ENCODE measurements at places on chromosomes 11 and 22. TPM values are rescaled to one million over a fixed set of nuclear protein-coding genes. Genes with fewer than 3 reads are reported as not detected.
A peak's percentile ranks its signal among the peaks of the same experiment; 100 is the strongest.

CYTH4 gene
- 10.5 TPM for total RNA-seq

SCGB1C1 gene
- not detected for total RNA-seq

CNIH2 gene
- total RNA-seq: 0.48 TPM

TSGA10IP gene
- not detected for total RNA-seq

MB gene
- 0.48 TPM for total RNA-seq

GRCh38 chr11:64344787-64345186, 4.8 kb downstream of the CCDC88B start:
- DNase-seq: no peak

GRCh38 chr11:92264350-92264749, 39.7 kb downstream of the FAT3 start:
- DNase-seq: no peak

DNA sequence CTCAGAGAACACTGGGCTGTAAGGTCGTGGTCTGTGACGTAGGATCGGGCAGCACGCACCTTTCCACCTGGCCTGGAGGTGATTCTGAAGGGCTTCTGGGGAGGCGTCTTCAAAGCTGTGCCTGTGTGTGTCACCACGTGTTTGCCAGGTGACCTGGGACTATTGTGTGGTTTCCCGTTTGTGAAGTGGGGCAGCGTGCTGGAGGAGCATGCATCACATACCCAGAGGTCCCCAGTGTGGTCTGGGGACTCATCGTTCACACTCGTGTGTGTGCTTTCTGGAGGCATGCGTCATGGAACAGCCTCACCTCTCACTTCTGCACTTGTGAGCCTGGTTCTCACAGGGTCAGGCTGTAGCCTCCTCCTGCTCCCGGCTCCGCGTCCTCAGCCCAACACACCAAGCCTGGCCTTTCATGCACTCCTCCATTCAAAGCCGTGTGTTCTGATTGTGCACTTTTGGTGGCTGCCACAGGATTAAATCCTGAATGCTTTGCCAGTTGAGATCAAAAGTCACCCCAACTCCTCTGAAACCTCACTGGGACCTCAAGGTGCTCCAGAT, 106.3 kb downstream of the KCNQ1OT1 start:
- peak; percentile 13 for DNase-seq

GRCh38 chr22:39658367-39658766, 87.8 kb downstream of the CACNA1I start:
- no peak for DNase-seq

GRCh38 chr22:38189104-38189503, 7.5 kb upstream of the PLA2G6 start:
- no peak for DNase-seq

GRCh38 chr11:59267736-59268475, 55.2 kb upstream of the MPEG1 start:
- DNase-seq: no peak

DNA sequence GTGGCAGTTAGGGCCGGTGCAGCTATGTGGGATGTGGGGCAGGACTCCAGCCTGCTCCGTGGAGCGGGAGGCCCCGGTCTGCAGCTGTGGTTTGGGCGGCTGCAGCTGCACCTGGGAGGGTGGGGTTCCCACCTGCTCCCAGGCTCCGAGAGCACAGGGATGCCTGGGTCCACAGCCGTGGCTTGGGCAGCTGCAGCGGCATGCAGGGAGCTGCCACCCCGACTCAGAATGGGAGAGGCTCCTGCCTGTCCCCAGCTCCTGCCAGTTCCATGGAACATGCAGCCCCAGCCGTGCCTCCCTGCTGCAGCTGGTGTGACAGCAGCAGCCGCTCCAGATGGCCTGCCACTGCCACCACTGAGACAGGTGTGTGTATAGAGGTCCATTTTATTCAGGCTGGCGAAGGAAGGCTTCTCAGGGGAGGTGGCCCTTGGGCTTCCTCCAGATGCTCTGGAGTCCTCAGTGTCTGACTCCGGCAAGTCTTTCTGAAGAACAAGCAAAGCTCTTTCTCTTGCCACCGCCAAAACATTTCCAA, 21.8 kb upstream of the UPK3A start:
- no peak for DNase-seq
